ENCODE measurements at places on chromosomes 2 and 18.

- DNase-seq = no peak
Measured at GRCh38 chr18:79252904-79253633, 142.7 kb upstream of the NFATC1 start.

DNA sequence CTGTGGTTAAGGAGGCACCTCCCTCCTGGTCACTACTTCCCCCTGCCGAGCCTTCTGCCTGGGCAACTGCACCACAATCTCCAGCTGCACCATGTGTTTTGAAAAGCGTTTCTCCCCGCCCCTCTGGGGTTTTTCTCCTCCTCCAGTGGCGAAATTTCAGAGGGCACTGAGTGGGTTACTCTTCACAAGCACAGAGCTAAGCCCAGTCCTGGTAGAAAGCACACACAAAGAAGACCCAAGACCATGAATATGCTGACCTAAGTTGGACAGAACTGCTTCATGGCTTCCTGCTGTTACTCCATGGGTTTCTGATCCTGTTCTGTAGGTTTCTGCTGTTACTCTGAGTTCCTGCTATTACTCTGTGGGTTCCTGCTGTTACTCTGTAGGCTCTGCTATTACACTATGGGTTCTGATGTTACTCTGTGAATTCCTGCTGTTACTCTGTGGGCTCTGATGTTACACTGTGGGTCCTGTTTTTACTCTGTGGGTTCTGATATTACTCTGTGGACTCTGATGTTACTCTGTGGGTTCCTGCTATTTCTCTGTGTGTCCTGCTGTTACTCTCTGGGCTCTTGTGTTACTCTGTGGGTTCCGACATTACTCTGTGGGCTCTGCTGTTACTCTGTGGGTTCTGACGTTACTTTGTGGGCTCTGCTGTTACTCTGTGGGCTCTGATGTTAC lies 216.6 kb downstream of the RTP5 start:
- DNase-seq = no peak

- no peak for DNase-seq
Measured at GRCh38 chr2:72953976-72954375, 36.7 kb downstream of the EMX1 start.

GRCh38 chr18:4251873-4252272 lies 203.2 kb downstream of the DLGAP1 start:
- DNase-seq = no peak

GRCh38 chr2:136215908-136216472 lies 98.0 kb upstream of the CXCR4 start:
- no peak for DNase-seq

GRCh38 chr2:23418461-23418911 lies 33.5 kb downstream of the KLHL29 start:
- DNase-seq = no peak

DNA sequence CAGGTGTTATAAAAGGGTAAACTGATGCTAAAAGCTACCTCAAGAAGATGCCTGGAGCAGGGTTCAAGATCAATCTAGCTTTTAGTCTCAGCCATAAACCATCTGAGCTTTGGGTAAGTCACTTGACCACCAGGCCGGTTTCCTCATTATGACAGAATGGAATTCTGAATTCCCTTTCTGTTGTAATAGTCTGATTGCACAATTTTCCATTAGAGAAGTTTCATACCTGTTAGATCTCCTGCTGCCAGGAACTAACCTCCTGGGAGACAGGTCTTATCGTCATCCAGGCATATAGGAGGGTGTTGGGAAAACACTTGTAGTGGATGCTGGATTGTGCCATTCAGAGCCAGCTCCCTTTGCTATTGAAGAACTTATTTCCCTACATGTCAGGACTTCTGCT lies 272.5 kb downstream of the TDRD15 start:
- DNase-seq = no peak

GRCh38 chr2:57460396-57461276 lies 586.0 kb upstream of the VRK2 start:
- no peak for DNase-seq

DNA sequence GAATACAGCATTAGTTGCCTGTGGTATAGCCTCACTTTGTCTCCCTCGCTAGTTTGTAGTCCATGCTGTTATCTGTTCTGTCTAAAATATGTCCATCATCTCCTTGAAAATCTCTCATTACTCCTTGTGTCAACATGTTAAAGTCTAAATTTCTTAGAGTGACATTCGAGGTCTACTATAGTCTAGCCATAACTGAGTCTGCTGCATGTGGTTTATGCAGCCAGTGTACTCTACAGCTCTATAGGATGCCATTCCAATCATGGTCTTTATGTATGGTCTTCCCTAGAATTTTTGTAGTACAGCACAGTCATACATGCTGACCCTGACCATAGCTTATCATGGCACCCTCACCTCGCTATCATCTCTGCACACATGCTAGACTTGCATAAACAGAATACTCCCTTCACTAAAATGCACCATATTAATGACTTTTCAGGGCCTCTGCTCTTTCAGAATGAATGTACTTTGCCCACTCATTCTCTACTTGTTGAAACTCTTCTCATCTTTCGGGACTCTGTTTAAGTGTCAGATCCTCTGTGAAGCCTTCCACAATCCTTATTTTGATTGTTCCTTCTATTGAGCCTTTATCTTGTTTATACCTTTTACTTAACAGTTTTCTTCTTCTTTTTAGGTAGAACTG lies 12.8 kb downstream of the TANK start:
- no peak for DNase-seq

DNA sequence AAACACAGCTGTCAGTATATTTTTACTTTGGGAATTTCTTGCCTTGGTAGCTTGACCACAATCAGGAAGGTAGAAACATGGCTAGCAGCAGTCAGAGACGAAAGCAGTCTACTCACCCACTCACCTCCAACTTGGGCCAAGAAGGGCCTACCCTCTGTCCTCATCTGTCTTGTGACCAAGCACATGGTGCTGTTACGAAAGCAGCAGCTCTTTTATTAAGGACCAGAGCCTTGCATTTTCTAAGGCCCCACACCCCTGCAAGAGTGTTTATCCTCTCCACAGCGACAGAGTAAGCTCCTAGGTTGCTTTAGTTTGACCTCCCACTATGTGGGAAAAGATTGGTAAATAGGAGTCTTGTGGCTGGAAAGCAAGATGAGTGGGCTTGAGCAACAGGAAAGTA lies 31.3 kb upstream of the MSTN start:
- no peak for DNase-seq

- DNase-seq = no peak
Measured at GRCh38 chr2:190477661-190478454, 56.7 kb downstream of the NEMP2 start.

GRCh38 chr18:12442946-12443345 lies 35.2 kb downstream of the PRELID3A start:
- no peak for DNase-seq

DNA sequence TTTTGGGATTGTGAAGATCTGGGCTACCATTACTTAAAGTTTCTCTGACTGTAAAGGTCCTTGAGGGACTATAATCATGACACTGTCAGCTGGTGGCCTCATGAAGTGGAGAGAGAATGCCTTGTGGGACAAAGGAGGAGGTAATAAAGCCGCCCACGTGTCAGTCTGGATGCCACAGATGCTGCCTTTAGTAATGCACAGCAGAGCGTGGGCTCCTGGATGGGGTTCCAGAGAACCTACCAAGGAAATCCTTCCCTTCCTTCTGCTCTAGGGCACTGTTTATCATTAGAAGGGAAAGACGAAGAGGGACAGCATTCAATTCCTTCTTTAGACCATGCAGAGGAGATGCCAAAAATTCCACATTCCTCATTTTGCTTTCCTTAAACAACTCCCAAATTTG lies 63.5 kb downstream of the COL5A2 start:
- no peak for DNase-seq

- DNase-seq = no peak
Measured at GRCh38 chr18:62033207-62033606, 140.4 kb upstream of the RNF152 start.

DNA sequence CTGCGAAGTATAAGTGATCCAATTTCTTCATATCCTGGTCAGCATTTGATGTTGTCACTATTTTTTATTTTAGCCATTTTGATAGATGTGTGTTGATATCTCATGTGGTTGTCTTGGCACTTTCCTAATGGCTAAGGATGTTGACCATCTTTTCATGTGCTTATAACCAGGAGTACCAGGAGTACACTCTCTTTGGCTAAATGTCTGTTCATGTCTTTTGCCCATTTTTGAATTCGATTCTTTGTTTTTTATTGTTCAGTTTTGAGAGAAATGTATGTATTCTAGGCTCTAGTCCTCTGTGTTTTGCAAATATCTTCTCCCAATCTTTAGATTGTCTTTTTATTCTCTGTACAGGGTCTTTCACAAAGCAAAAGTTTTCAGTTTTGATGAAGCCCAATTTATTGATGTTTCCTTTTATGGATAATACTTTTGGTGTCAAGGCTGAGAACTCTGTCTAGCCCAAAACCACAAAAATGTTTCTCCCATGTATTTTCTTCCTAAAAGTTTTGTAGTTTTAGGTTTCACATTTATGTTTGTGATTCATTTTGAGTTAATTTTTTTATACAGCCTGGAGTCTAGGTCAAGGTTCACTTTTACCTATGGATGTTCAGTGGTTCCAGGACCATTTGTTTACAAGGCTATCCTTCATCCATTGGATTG lies 65.4 kb downstream of the SDC1 start:
- no peak for DNase-seq

DNA sequence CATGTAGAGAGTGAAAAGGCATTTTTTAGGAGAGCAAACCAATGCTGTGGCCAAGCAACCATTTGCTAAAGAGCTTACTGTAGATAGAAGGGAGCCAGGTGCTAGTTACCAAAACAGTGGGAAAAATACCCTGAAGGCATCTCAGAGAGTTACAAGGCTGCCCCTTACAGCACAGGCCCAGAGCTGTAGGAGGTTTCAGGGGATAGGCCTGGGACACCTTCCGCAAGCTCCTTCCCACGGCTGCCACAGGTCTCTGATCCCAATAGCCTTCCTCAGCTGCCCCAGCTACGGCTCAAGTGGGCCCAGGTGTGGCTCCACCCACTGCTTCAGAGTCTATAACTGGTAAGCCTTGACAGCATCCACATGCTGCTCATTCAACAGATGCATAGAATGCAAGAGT lies 18.2 kb upstream of the PPM1B start:
- no peak for DNase-seq

DNA sequence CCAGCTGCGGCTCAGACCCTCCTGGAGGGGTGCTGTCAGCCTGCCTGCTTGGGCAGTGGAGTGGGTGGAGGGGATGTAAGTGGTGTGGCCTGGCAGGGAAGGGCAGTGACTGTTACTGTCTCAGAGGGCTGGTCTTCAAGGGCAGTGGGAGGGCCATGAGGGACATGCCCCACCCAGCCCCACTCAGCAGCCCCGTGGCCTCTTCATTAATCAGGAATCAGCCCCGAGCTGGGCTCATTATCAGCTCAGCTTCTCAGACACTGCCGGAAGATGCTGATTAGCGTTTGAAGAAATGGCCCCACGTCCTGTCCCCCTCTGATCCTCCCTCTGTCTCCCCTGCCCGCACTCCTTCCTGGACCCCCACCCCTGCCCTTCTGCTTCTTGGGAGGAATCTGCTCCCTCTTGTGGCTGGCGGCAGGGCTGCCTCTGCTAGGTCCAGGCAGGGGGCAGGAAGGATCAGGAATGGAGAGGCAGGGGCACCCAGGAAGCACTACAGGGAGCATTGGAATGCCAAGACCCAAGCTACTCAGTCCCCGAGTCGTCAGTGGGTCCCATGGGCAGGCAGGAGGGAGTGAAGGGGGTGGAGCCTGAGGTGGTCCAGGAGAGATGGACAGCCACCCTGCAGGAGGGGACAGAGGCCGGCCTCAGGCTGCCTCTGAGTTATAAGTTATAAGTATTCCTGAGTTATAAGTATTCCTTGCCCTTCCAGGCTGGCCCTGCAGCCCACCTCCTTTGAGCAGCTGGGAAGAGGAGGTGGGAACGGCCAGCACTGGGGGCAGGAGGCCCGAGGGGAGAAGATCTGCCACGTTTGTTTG lies 7.0 kb downstream of the ASIC4 start:
- DNase-seq = no peak

DNA sequence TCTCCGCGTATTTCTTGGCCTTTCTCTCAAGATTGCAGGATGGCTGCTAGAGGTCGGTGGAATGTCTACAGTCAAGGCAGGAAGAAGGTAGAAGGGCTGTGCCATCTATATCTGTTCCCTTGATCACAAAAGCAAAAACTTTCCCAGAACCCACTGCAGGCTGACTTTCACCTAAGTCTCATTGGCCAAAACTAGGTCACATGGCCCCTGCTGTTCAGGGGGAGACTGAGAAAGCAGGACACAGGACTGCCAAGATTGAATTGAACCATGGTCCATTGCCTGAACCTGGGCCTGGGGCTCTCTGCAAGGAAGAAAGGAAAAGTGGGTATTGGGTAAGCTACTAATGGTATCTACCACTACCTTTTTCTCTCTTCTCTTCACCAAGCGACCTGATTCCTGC lies 9.7 kb upstream of the GRP start:
- DNase-seq = no peak

GRCh38 chr2:109200616-109201464 lies 71.8 kb downstream of the SH3RF3 start:
- no peak for DNase-seq

DNA sequence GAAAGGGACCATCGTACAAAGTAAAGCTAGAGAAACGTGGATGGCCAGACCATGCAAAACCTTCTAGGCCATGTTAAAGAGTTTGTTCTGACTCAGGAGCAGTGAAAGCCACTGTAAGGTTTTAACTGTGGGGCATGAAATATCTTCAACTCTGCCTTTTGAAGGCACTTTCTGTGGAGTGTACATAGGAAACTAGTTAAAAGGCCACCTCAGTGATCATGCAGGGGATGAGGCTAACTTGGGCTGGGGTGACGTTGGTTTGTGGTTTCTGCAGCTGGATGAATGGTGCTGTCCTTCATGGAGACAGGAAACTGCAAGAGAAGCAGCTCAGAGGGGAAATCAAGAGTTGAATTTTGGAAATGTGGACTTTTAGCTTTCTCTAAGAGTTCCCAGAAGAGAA lies 190.7 kb downstream of the CDCA7 start:
- DNase-seq = no peak

- no peak for DNase-seq
Measured at GRCh38 chr2:9552219-9553178, 3.1 kb downstream of the ADAM17 start.

GRCh38 chr2:198657512-198658121 lies 800.1 kb downstream of the SATB2 start:
- no peak for DNase-seq

DNA sequence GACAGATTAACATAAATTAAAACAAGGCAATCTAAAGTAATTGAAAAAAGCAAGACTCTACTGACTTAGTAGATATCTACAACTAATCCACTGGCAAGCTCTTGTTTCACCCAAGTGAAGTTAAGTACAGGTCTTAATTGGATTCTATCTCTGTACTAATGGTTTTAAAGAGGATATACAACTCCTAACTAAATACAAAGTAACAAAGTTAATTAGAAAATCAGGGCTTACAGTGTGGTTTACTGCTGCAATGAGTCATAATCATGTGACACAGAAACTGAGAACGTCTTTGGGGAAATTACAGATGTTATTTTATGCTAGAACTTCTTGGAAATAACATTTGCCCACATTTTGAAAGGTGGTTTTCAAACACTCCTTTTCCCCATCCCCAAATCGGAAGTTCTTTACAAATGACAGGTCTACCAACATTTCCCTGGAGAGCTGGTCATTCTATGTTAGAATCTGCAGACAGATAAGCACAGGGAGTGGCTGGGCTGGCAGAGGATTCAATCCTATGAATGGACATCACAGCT lies 245.3 kb downstream of the STK39 start:
- no peak for DNase-seq

Measured in esophagus squamous epithelium (tissue), 5 donors.